RWPE2 (cell line): ENCODE measurements at places on chromosomes 6 and 20.
A peak's percentile ranks its signal among the peaks of the same experiment; 100 is the strongest.

DNA sequence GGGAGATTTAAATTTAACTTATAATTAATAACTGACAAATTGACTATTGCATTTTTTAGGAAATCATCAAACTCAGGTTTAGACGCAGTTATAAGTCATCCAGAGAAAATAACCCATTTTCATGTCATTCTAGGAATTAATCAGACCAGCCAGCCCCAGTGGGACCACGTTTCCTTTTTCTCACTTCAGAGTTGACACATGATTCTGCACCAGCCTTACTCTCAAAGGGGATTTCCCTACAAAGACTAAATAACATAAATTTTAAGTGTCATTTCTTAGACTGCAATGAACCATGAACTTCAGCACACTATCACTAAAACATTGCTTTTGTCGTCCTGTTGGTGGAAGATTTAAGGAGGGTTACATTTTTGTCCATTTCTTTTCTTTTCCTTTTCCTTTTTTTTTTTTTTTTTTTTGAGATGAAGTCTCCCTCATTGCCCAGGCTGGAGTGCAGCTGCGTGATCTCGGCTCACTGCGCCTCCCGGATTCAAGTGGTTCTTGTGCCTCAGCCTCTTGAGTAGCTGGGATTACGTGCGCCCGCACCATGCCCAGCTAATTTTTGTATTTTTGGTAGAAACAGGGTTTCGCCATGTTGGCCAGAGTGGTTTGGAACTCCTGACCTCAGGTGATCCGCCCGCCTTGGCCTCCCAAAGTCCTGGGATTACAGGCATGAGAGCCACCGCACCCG, 3.6 kb downstream of the IPCEF1 start:
- H3K27me3 ChIP-seq = no peaks in the 10 kb centered on the region
- H3K4me3 ChIP-seq = no peak overlapping the region
- no peak overlapping the region for H3K27ac ChIP-seq

DNA sequence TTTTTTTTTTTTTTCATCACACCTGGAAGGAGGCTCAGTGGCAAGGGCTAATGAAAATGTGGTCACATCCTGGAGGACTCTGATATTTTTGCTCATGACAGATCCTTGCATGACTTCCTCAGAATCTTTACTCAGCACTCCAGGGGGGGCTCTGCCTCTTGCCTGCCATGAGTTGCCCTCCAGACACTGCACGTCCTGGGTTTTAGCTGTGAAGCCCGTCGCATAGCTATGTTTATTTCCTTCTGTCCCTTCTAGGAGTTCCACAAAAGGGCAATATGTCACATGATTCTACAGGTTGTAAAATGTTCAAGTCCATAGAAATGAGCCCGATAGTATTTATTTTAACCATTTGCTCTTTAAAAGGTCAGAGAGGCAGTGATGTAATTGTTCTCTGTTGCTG, 18.2 kb downstream of the MAS1 start:
- no peak overlapping the region for H3K4me3 ChIP-seq
- H3K36me3 ChIP-seq = no peaks in the 10 kb centered on the region
- no peaks in the 10 kb centered on the region for H3K4me1 ChIP-seq
- no peak overlapping the region for H3K27ac ChIP-seq
- no peak for DNase-seq

- no peaks in the 10 kb centered on the region for H3K36me3 ChIP-seq
- no peak overlapping the region for H3K4me3 ChIP-seq
- peaks cover 8% of the 10 kb centered on the region for H3K27me3 ChIP-seq
- no peak for DNase-seq
- no peak overlapping the region for H3K27ac ChIP-seq
These were observed 617.0 kb upstream of the AGPAT4 start for GRCh38 chr6:161890832-161891297.

DNA sequence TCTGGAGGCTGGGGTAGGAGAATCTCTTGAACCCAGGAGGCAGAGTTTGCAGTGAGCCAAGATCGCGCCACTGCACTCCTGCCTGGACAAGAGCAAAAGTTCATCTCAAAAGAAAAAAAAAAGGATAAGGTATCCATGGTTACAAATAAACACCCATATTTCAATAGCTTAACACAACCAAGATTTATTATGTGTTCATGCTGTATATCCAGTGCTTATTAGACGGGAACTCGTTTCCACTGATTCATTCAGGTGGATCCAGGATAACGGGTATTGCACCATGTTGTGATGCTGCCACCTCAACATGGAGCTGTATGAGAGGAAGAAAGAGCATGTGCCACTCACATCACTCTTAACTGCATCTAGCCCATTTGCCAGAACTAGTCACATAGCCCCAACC, 69.1 kb upstream of the HIVEP1 start:
- H3K27ac ChIP-seq = no peak overlapping the region
- H3K4me3 ChIP-seq = no peak overlapping the region
- no peak for DNase-seq
- H3K36me3 ChIP-seq = no peaks in the 10 kb centered on the region

GRCh38 chr20:19231359-19232035, 19.1 kb downstream of the SLC24A3 start:
- H3K27me3 ChIP-seq = peaks cover 19% of the 10 kb centered on the region
- no peaks in the 10 kb centered on the region for H3K36me3 ChIP-seq
- H3K27ac ChIP-seq = no peak overlapping the region
- H3K4me1 ChIP-seq = no peaks in the 10 kb centered on the region
- H3K4me3 ChIP-seq = no peak overlapping the region
- no peak for DNase-seq

- no peaks in the 10 kb centered on the region for H3K36me3 ChIP-seq
- H3K4me1 ChIP-seq = peaks cover 22% of the 10 kb centered on the region
- peak overlapping the region; percentile 84 for H3K27ac ChIP-seq
These were observed 87.3 kb upstream of the AKIRIN2 start for GRCh38 chr6:87789198-87789899.
